ENCODE measurements at places on chromosomes 4 and X.

GRCh38 chrX:41350976-41351569 is 17.1 kb downstream of the DDX3X start:
- no peak for DNase-seq

GRCh38 chr4:44368413-44369167 is 80.0 kb downstream of the KCTD8 start:
- no peak for DNase-seq

DNA sequence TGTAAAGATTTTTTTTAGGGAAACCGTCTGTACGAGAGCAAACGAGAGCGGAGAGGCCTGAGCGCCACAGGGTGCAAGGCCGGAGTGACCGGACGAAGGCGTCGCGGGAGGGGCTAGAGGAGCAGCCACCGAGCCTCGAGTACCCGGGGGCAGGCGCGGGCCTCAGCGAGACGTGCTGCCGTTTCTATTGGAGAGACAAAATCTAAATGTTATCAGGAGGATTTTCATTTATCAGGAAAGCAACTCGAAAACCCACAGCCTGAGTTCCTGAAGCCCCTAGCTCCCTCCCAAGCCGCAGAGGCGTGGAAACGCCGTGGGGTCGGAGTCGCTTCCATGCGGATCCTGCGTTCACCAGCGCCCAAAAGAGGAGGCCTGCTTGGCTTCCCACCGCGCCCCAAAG is 194.3 kb downstream of the MGST2 start:
- DNase-seq: no peak

DNA sequence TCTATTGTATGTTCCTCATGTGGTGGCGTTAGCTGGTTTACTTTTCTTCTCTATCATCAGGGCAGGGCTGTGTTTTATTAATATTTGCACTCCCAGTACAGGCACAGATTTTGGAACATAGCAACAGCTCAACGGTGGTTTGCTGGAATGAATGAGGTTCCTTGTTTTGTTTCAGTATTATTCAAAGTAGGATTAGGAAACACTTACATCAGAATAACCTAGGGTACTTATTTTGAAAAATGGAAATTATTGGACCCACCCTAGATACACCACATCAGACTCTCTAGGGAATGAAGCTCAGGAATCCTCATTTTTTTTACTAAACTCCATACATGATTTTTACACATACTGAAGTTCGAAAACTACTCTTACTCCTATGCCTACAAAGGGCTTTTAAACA is 108.8 kb upstream of the ENPEP start:
- no peak for DNase-seq

DNA sequence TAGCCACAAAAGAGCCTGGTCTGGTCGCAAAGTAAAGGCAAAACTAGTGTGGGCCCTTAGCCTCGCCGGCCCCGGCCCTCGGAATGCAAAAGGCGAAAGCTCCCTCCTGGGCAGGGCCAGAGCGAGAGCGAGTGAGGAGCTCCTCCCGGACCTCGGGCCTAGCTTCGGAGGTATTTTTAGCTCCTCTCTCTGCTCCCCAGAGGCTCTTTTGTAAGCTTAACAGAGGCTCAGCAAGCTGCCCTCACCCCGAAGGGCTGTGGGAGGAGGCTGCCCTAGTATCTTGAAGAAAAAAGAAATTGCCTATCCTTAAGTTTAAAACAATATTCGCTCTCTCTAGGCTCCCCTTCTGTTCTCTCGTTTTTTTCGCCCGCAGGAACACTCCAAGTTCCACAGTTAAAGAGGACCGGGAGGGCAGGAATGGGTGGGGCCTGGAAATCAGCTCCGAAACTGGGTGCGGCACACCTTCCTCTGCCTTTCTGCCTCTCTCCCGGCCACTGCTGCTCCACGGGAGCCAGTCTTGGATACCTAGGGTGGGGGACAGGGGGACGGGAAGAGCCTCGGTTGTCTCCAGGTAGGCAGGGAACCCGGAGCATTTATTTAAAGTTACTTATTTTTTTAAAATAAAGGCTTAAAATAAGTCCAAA is 12.1 kb downstream of the HAND2 start:
- DNase-seq: no peak

DNA sequence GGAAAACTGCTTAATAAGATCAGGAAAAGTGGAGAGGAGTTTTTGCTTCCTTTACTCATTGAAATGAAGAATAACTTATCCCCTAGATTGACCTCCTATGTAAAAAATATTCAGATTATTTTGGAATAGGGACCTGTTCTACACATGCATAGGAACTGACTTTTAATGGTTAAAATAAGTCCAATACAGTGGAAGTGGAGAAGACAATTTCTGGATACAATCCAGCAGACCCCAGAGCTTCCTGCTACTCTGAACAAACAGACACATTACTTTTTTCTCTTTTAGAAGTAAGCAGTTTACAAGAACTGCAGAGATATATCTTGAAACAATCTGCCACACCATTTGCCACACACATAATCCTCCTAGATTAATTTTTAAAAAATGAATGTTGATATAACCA is 129.7 kb downstream of the PPA2 start:
- no peak for DNase-seq

DNA sequence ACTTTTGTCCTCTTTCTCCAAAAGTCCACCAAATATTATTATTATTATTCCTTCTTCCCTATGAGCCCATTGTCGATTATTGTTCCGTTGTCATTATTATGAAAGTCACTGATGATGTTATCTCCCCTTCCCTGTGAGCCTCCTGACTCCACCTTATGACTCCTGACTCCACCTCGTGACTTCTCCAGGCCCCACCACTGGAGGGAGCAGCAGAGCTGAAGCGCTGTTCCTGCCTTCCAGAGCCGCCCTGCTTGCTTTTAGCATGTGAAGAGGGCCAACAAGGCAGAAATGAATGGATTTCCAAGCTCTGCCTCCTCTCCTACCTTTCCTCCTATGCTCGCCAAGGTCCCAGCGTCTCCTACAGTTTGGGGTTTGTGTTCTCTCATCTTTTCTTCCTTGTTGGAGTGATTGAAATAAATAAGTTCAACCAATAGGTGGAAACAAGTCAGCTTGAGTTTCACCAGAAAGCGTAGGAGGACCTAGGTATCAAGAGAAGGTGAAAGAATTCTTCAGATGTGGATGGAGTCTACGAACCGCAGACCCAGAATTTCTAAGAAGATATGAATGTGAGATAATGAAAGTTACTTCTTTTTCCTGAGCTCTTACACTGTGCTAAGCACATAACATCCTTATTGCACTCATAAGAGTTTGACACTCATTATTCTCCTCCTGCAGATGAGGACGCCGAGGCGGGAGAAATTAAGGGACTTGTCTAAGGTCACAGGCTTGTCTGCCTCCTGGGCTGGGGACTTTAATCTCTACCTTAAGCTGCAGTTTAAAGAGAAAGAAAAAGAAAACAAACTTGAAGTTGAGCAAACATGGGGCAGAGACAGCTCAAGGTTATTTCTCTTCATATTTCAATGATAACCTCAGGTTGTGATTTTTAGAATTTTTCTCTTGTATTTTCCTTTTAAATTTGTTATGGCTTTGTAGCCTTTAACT is 26.1 kb downstream of the IGSF1 start:
- no peak for DNase-seq

DNA sequence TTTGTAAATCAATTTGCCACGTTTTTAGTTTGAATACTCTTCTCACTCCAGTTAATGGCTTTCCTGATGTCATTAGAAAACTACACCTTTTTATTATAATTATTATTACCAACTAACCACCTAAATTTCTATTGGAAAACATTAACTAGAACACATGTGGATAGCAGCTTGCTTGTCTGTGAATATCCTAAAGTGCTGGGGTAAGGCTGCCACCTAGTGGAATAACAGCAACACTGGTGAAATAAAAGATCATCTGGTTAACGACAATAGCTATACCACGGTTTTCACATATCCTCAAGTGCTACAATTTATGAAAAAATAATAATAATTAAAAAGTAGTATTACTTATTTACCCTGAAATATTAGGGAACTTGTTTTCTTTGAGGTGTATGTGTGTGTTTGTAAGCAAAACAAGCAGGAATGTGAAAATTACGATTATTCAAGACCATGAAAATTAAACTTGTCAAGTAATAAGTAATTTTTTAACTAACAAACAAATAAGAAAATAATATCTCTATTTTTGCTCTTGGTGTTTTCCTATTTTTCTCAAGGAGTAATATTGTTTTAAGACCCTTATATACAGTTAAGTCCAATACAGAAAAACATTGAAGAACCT is 130.1 kb upstream of the TECRL start:
- DNase-seq: no peak

GRCh38 chr4:86685401-86685800 is 91.3 kb downstream of the PTPN13 start:
- no peak for DNase-seq

GRCh38 chrX:105462186-105462585 is 241.7 kb upstream of the TEX13A start:
- no peak for DNase-seq

GRCh38 chrX:34299451-34299967 is 167.4 kb upstream of the FAM47A start:
- no peak for DNase-seq

GRCh38 chrX:2710041-2710840 is 19.1 kb downstream of the CD99 start:
- DNase-seq: no peak

DNA sequence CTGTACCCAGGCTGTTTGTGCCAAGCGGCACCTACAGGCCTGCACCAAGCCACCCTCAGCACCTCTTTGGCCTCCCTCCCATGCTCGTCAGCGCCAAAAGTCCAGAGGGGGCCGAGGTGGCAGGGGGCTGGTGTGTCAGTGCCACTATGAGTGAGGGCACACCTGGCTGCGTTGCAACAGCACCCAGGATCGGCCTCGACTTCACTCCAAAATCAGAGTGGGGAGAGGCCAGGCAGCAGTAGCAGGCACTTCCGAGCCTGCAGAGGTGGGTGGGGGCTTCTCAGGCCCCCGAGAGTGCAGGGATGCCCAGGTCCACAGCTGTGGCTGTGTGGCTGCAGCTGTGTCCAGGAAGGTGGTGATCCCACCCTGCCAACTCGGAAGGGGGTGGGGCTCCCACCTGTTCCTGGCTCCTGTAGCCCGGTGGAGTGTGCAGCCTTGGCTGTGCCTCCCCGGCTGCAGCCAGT is 58.5 kb downstream of the PPA2 start:
- no peak for DNase-seq

DNA sequence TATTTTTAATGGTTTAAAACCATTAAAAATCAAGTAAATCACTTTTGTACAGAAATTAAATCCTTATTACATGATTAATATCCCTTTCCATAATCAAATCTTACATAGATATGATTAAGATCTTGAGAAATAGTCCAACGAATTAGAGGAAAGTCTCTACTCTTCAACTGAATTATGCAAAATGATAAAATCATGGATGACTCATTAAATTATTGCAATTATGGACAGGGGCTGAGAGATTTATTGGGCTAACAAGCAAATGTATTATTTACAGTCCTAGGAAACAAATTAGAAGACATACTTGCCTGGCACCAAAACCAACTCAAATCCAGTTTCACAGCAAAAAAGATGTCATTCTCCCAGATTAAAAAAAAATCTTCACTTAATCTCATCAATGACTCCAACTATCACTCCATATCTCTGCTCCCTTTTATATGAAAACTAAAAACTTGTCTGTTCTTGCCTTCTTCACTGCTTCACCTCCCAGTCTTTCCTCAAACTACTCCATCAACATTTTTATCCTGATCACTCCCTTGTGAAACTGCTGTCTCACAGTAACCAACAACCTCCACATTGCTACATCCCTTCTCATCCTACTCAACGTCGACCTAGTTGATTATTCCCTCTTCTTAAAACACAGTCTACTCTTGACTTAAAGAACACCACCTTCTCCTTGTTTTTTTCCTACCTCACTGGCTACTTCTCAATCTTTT is 18.4 kb upstream of the DDX60 start:
- DNase-seq: no peak

GRCh38 chr4:130424211-130424610 is 1328.3 kb downstream of the C4orf33 start:
- DNase-seq: no peak

GRCh38 chrX:9458516-9459078 is 6.3 kb upstream of the TBL1X start:
- DNase-seq: no peak

- DNase-seq: no peak
Measured at GRCh38 chrX:104564335-104564734, 1.7 kb upstream of the IL1RAPL2 start.

DNA sequence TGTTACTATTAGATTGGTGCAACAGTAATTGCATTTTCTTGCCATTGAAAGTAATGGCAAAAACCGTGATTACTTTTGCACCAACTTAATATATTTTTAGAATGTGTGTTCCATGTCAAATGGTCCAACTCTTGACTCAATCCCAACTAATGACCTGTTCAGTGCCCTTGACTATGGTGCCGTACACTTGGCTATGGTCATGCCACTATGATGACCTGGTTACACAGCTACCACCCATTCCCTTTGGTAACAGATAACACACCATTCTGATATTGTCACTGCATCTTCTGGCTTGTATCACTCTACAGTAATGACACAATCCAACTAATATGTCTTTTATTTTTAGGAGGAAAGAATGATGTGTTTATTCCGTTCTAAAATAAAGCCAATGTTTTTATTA is 469.4 kb downstream of the DMD start:
- no peak for DNase-seq

DNA sequence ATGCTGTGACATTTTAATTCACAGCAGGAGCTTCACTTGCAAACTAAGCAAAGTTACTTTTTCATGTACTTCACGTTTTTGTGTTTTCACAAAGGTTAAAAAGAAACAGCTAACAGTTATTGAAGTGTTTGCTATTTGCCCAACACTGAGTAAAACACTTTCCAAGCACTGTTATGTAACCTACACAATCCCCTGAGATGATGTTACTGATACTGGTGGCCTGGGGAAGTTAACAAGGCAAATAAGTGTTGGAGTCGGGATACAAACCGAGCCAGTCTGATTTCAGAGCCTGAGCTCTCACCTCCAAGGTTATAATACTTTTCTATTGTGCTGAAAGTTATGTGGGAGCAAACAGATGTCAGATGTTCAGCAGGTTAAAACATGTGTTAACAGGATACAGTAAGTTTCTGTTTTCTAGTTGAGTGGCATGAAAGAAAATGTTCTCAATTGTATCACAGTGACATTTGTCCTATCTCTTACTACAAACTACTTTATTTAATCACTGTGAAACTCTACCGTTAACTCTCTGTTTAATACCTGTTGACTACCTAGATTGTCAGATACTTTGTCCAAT is 3.9 kb upstream of the CXCL13 start:
- no peak for DNase-seq
